Astrocyte of the hippocampus (primary cell): ENCODE measurements at places on chromosomes 16 and 17.

DNA sequence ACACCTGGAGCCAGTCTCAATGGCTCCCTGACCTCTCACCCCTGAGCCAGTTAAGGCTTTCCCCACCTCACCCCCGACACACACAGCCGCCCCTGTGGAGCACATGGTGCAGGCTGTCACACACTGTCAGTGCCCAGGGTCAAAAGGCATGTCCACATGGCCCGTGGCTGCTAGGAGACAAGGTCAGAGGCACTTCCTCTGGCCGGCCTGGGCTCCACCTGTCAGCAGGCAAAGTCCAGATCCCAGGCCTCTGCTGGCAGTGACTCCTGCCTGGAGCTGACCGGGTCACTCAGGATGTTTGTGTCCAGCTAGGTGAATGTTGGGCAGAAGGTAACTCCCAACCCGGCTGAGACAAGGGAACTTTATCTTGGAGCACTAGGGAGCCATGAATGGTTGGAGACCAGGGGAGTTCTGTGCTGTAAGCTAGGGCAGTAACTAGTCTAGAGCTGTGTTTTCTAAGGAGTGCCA is 6.0 kb downstream of the SREBF1 start:
- no peak for DNase-seq

DNA sequence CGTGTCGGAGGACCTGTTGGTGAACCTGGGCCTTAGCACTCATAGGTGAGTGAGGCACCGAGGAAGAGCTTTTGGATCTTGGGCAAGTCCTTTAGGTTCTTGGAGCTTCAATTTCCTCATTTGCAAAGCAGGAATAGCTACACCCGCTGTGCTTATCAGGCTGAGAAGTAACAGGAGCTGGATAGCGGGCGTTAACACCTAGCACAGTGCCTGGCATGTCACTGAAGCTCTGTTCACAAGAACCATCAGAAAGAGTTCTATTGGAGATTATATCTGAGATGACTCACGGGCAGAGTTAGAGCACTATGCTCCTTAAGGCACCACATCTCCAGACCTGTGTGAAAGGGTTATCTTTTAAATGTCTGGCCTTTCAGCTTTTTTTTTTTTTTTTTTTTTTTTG is 12.8 kb downstream of the MEOX1 start:
- no peak for DNase-seq

- no peak for DNase-seq
Observed at GRCh38 chr16:30120340-30121105, 2.5 kb downstream of the MAPK3 start.

- no peak for DNase-seq
Observed at GRCh38 chr17:79956853-79957252, 78.8 kb downstream of the TBC1D16 start.

DNA sequence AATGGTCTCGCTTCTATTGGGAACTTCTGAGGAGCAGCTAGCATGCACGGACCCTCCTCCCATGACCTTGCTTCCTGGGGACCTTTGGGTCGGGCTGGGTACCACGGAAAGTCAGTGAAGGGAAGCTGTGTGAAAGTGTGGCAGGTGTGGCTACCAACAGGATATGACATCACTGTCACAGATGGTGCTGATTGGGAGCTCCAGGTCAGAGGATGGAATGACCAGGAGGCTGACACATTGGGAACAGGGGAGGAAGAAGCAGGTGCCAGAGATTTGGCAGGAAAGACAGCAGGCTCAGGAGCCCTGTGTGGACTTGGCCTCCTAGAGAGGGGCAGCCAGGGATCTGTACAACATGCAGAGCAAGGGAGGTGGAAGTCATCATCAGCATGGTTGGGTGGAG is 34.0 kb downstream of the CPNE2 start:
- DNase-seq = no peak

DNA sequence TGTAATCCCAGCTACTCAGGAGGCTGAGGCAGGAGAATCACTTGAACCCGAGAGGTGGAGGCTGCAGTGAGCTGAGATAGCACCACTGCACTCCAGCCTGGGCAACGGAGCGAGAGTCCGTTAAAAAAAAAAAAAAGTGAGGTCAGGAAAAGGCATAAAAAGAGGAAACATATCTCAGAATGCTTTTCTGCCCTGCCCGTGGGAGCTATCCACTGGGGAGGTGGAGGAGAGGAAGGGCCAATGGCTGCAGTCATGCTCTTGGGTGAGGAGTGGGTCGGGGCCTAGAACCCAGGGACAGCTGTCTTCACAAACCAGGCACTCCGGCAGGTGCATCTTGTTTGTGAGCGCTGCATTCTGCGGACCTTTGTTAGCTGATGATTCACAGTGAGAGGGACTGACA is 60.0 kb upstream of the CDC42EP4 start:
- no peak for DNase-seq

- DNase-seq = no peak
Observed at GRCh38 chr17:42982266-42982665, 1.9 kb downstream of the RUNDC1 start.

DNA sequence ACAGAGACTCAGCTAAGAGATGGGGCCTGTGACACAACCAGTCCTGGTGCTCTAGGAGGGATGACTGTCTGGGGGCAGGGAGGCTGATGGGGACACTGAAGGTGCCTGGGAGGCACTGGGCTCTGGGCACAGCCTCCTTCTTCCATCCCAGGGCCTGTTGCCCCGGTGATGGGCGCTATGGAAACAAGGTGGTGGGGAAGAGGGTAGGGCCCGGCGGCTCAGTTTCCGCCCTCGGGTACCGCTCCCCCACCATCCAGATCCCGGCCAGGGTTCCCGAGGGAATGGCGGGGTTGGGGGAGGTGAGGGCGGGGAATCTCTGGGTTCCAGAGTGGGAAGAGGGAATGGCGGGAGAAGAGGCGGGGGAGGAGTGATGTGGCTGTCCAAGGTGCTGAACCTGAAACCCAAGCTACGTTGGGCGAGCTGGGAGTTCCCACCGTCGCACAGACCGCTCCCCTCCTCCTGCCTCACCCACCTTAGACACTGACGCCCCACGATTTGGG is 981 bp downstream of the KCNH4 start:
- DNase-seq = peak; percentile 70

- DNase-seq = no peak
Observed at GRCh38 chr16:17633181-17633951, 162.6 kb upstream of the XYLT1 start.

- no peak for DNase-seq
Observed at GRCh38 chr16:74192281-74192797, 104.3 kb upstream of the PSMD7 start.

DNA sequence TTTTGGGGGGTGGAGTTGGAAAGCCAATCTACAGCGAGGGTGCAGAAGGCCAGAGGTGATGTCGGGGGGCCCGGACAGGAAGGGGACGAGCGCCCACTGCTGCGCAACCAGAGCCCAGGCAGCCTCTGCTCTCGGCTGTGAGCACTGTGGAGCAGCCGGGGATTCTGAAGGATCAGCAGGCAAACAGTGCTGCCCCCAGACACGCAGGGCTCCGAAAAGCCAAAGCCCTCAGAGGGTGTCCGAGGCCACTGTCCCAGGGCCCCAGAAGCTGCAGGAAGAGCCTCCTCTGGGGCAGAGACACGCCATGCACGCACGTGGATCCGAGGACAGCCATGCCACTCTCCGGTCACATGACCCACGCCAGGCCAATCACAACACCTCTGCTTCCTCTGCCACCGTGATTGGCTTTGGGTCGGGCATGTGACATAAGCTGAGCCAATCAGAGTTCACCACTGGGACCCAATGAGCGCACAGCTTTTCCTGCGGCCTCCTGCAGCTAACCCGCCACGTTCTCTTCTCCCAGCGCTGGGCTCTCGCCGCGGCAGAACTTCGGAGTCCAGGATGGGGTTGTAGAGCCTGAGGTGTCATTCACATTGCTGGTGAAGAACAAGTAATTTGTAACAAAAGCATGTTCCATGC is 40.7 kb downstream of the ACTG1 start:
- peak; percentile 57 for DNase-seq

- DNase-seq = no peak
Observed at GRCh38 chr17:4897198-4897687, 2.1 kb upstream of the C17orf107 start.

DNA sequence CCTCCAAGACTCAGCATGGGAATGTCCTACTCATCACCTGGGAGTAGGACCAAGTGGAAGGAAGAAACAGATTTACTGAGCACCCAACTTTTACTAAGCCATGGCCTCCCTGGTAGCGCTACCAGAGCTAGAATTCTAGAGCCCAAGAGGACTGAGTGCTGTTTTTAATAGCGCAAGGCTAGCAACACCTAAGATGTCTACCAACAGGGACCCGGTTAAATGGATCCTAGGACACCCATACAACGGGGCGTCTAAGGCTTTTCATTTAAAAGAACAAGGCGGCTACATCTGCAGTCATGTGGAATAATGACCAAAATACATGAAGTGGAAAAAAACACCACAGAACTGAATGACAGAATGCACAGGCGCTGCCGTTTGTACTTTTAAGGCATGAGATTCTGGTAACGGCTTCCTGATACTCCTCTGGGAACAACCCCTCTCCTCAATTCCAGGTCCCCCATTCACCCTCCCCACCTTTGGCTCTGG is 5.1 kb downstream of the GGA2 start:
- peak; percentile 77 for DNase-seq

DNA sequence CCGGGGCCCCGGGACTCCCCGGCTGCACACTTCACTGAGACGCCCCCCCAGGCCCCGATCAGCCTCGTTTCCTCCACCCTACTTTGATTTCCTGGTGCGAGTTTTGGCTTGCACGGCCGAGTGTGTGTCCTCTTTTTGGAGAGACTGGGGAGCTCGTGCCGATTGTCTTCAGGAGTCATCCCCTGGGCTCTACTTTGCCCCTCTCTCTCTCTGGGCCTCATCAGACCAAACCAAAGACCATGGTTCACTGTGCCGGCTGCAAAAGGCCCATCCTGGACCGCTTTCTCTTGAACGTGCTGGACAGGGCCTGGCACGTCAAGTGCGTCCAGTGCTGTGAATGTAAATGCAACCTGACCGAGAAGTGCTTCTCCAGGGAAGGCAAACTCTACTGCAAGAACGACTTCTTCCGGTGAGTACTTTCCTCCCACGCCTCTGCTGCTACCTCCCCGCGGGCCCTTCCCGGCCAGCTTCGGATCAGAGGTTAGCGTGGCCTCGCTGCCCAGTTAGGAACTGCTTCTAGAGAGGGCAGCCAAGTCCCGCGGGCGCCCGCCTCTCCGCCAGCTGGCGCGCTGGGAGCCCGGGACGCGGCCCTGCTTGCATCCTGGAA is 787 bp downstream of the LHX1 start:
- peak; percentile 45 for DNase-seq

- peak; percentile 18 for DNase-seq
Observed at GRCh38 chr17:41500131-41500911, 5.1 kb downstream of the KRT13 start.

DNA sequence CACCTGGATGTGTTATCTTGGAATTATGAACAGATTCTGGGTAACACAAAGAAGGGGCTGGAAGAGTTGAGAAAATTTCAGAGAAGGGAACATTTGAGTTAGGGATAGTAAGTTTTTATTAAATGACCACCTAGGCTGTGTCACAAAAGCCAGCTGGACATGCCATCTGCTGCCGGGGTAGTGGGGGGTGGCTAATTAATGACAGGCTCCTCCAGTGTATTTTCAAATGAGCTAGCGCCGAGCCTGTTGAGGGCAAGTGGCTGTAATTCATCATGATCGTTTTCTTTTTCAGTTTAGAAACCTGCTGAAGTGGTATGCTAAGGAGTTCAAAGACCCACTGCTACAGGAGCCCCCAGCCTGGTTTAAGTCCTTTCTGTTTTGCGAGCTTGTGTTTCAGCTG is 6.2 kb downstream of the TMEM97 start:
- no peak for DNase-seq

GRCh38 chr17:47808036-47808829 is 13.4 kb downstream of the OSBPL7 start:
- no peak for DNase-seq

GRCh38 chr17:50381260-50381815 is 8.3 kb downstream of the EME1 start:
- no peak for DNase-seq

- no peak for DNase-seq
Observed at GRCh38 chr17:49403514-49404289, 11.0 kb downstream of the PHB1 start.

GRCh38 chr16:56673921-56674320 is 4.3 kb downstream of the MT1H start:
- DNase-seq = peak; percentile 41

- no peak for DNase-seq
Observed at GRCh38 chr16:55144651-55145050, 179.4 kb upstream of the IRX6 start.

GRCh38 chr17:48160177-48161081 is 52.9 kb downstream of the SNX11 start:
- DNase-seq = no peak

DNA sequence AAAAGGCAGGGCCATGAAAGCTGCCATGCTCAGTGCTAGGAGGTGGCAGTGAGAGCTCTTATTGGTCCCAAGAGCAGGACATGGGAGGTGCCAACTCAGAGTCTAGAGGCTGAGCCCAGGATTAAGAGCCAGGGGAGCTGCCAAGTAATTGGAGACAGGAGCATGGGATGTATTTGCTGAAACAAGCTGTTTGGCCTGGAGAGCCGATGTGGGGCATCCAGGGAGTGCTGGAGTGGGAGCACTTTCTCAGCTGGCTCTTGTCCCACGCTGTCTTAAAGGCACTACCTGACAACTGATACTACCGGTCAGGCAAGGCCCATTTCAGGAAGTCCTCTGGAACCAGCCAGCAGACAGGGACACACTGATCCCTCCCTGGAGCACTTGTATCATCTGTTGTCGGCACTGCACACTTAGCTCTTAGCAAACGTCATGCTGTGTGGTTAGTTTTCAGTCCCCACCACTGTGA is 19.3 kb downstream of the ANKFN1 start:
- DNase-seq = peak; percentile 28

GRCh38 chr17:30256756-30257506 is 21.4 kb upstream of the SLC6A4 start:
- DNase-seq = no peak

GRCh38 chr16:988471-989353 is 7.1 kb downstream of the SOX8 start:
- DNase-seq = no peak

GRCh38 chr16:49755716-49756505 is 100.0 kb downstream of the ZNF423 start:
- no peak for DNase-seq

- peak; percentile 23 for DNase-seq
Observed at GRCh38 chr17:31663576-31663975, 195.5 kb downstream of the COPRS start.

DNA sequence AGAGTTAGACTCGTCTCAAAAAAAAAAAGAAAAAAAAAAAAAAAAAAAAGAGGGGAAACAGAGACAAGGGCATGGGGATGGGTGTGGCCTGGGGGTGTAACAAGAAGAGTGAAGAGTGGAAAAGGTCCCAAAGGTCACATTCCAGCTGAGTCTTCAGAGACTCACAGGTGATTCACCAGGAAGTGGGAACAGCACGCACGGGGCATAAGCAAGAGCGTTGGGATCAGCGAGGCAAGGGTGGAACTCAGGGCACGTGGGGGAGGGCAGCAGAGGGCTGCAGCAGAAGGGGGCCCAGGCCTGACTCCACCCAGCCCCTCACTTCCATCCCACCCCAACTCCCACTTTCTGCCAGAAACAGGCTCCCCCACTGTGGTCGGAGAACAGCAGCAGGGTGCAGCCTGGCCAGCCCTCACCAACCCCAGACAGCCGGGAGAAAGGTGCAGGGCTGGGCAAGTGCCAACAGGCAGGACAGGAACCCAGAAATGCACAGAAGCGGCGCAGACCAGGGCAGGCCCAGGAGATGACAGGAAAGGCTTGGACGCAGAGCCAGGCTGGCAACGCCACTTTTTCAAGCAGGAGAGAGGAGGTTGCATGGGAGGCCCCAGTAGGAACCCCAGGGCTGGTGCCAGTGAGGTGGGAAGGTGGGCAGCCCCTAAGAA is 3.3 kb downstream of the MEAK7 start:
- DNase-seq = no peak

- DNase-seq = peak; percentile 68
Observed at GRCh38 chr16:80824623-80825364, 20.4 kb upstream of the CDYL2 start.
